ENCODE measurements at places on chromosomes 1 and 21.

DNA sequence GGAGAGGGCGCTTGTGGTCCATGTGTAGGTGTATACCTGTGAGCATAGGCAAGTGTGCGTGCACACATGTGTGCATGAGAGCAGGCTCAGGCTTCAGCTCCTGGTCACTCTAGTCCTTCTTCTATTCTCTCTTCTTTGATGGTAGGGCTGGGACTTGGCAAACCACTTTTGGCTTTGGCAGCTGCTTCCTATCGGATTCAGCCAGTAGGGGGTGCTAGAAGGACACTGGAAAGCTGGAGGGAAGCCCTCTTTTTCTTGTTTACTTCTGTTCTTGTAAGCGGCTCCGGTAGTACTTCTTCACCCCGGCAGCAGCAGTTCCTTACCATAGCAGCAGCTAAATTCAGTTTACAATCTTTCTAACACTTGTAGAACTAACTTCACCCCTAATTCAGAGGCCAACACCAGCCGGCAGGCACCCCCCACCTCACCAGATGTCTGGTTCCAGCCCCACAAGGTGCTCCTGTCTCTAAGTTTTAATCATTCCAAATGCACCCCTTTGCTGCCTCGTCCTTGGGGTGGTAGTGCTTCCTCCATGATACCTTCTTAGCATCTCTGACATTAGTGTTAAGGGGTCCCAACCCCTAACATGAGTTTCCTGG lies 25.1 kb downstream of the NENF start:
- peak; percentile 56 for DNase-seq

DNA sequence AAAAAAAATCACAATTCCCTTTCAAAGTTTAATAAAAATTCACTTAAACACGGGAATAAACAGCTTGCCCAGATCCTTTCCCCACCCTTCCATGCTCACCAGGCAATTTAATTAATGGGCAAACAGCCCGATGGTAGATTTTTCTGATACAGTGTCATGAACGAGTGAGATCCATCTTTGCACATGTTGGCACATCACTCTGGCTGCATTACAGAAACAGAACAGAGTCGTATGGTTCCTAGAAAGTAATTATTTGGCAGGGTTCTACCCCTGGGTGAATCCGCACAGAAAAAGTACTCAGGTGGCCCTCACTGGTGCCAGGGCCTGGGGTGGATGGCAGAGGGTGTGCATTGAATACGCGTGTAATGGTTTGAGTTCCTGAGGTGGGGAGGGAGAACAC lies 24.6 kb upstream of the OVAAL start:
- DNase-seq, result no peak

GRCh38 chr1:229781453-229781852 lies 155.4 kb downstream of the URB2 start:
- DNase-seq, result peak; percentile 9

DNA sequence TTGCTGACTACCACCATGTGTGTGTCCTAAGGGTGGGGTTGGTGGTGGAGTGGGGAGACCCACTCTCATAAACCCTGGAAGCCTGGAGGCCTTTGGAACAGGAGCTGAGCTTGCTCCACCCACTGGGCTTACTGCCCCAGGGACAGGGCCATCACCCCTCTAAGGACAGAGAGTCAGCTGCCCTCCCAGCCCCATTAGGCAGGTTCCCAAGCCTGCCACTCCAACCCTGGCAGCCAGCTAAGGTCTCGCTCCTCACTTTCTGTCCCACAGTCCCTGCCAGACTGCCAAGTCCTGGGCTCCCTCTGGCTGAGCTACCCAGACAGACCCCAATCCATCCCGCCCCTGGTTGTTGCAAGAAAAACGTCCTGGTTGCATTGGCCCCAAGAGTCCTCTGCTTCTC lies 3.8 kb downstream of the NT5C1A start:
- no peak for DNase-seq

All from B cell (primary cell).